Activated CD8-positive, alpha-beta memory T cell treated with anti-CD3 and anti-CD28 coated beads, Interleukin-2, amount 50 U/mL, for 4 hours (primary cell): ENCODE measurements at places on chromosomes 7 and 10.

GRCh38 chr10:126225672-126226008 is 162.6 kb downstream of the ADAM12 start:
- no peak for DNase-seq

DNA sequence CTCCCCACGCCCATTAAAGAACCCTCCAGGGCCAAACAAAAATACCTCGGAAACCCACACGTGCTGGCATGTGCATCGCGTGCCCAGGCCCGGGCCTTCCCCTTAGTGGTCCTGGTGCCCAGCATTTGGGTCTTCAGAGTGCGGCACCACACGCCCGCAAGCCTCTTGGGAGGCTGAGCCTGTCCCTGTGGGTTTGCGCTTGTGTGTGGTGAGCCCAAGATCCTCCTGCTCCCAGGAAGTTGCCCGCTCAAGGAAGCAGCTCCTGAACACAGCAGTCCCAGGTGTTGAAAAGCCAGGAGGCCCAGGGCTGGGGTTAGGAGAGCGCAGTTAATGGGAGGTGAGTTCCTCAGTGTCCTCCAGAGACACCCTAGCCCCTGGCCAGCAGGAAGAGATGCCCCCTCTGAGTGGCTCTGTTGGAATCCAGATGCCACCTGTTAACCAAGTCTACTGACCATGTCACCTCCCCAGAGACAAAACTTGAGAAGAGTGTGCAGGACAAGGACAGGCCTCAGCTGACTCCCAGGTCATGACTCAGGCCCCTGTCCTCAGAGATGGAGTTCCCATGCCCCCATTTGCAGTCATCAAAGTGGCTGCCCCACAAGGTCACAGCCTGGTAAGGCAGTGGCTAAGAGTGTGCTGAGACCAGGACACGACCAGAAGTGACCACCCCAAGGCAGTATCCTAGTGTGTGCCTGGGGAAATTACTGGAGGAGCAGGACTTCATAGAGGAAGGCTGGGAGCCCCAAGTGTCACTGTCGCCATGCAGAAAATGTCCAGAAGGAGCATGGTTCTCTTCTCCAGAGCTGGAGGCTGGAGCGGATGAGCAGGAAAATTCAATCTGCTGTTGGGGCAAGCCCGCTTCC is 5.2 kb downstream of the FZD9 start:
- DNase-seq, result no peak

DNA sequence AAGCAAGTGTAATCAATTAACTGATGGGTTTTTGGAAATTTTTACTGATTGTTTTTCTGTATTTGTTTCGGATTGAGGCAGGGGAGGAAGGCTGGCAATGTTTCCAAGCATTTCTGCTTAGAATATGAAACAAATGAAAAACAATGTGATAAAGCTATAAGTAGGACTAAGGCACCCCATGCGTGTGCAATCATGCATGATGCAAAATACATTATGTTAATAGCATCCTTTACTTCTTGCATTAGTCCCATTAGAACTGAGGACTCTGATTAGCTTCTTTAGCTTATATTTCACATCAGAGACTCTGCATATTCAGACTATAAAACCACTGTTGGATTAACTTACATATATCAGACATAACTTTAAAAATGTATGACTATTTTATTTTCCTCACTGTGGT is 48.7 kb upstream of the AGMO start:
- DNase-seq, result no peak

DNA sequence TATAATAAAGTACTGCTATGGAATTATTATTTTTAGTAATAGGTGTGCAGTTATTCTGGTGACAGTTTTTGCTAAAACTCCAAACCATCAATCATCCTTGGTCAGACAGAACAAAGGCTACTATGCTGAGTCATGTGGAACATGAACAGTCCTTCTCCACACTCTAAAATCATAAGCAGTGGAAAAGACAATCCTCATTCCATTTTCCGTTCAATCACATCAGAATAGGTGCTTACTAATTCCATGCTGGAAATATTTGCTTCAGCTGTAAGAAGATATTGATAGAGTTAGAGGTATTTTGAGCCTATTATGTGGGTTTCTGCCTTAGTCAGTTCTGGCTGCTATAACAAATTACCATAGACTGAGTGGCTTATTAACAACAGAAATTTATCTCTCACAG is 82.9 kb downstream of the FAM13C start:
- no peak for DNase-seq

DNA sequence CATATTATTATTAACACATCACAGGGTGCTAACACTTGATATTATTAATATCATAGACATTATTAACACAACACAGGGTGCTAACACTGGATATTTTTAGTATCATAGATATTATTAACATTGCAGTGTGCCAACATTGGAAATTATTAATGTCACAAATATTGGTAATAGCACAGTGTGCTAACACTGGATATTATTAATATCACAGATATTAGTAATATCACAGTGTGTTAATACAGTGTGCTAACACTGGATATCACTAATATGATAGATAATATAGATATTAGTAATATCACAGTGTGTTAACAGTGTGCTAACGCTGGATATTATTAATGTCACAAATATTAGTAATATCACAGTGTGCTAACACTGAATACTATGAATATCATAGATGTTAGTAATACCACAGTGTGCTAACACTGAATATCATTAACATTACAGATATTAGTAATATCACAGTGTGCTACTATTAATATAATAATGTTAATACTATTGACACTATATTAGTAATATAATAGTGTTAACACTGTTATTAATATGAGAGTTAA is 1.6 kb upstream of the TMEM225B start:
- no peak for DNase-seq

DNA sequence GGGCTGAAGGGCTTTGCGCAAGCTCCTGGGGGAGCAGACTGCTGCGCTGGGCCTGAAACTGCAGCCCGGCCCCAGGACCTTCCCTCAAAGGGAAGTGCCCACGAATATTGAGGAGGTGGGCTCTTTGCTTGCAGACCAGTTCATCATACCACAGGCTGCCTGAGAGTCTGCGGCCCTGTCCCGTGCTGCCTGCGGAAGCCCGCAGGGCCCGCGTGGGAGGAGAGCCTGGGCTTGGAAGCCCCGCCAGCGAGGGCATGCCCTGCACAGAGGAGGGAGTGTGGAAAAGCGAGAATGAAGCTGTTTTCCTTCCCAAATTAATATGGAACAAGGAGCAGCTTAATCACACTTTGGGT is 83.6 kb upstream of the MKI67 start:
- no peak for DNase-seq

- DNase-seq, result no peak
These were observed 80.9 kb downstream of the HIP1 start for GRCh38 chr7:75657866-75658265.

- DNase-seq, result no peak
These were observed 964.0 kb downstream of the GATA3 start for GRCh38 chr10:9018195-9019173.

- DNase-seq, result no peak
These were observed 24.0 kb upstream of the PCGF5 start for GRCh38 chr10:91196268-91197048.

GRCh38 chr10:98264378-98265065 is 3.5 kb downstream of the LOXL4 start:
- DNase-seq, result no peak

DNA sequence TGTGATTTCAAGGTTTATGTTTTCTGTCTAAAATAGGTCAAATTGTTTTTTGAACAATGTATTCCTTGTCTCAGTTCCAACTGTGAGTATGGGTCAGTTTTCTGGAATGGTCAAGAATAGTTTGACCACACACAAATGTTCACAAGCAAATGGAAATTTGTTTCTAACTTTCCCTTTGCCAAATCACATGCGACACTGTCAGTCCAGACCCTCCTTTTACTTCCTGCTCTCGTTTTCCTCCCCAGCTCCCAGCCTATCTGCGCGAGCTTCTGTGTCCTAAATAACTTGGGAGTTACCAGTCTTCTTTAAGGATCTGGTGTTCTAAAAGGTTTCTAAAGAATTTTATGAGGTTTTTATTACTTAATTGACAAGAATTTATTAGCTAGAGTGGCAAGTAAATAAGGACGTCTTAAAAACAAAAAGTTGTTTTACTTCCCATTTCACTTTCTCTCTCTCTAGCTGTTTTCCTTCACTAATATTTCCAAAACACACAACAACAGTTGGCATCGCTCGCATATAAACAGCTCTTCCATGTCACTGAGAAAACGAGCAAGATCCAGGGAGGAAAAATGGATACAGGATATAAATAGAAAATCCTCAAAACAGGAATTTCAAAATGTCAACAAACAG is 266.1 kb upstream of the KLF6 start:
- DNase-seq, result no peak

- DNase-seq, result no peak
These were observed 83.1 kb upstream of the SEMA3A start for GRCh38 chr7:84277628-84278224.
